PC-9 (cell line): ENCODE measurements at places on chromosomes 16 and 17. TPM values are rescaled to one million over a fixed set of nuclear protein-coding genes. Genes with fewer than 3 reads are reported as not detected.
A peak's percentile ranks its signal among the peaks of the same experiment; 100 is the strongest.

GRCh38 chr17:68398691-68399637, 58.3 kb downstream of the WIPI1 start:
- H3K4me1 ChIP-seq = peaks cover 18% of the 10 kb centered on the region
- no peak overlapping the region for H3K27ac ChIP-seq
- no peaks in the 10 kb centered on the region for H3K27me3 ChIP-seq
- H3K4me3 ChIP-seq = no peak overlapping the region
- no peaks in the 10 kb centered on the region for H3K36me3 ChIP-seq

DNA sequence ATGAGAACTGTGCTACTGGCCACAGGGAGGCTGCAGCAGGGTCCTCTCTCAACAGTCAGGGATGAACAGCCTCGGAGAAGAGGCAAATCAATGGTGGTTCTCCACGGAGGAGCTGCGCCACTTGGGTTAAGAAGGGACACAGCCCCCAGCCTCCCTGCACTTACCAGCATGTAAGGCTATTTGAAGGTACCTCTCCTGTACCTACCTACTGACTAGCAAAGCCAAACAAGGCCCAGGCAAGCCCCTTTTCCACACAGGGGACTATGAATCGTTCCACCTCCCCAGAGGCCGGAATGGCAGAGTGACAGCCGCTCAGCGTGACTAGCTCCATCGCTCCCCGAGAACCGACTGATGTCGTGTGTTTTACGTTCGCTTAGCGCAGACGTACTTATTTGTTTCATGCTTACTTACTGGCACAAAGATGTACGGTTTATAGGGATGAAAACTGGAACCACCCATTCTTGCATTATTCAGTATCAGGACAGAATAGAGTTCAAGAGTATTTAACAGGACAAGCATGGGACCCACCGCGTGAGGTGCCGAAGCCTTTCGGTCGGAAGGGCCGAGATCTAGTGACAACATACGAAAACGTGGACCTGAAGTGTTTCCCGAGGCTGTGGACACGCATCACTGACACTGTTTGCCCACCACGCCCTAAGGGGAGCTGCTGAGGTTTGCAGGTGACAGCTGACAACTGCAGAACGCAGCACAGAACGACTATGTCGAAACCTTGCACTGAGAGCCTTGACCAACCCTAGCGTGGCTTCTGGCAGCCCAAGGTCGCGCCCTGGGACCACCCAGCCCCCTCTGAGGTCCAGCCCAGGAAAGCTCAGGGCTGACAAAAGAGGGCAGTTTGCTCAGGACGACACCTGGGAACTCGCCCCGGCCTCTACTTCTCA, 1.0 kb downstream of the TEPSIN start:
- no peak for DNase-seq
- peaks cover 6% of the 10 kb centered on the region; the same call in 1 of the 2 replicates for H3K4me1 ChIP-seq
- peak overlapping the region; percentile 75 for H3K4me3 ChIP-seq
- no peaks in the 10 kb centered on the region for H3K36me3 ChIP-seq
- no peak overlapping the region for H3K27ac ChIP-seq
- no peaks in the 10 kb centered on the region for H3K27me3 ChIP-seq

- DNase-seq = no peak
- no peak overlapping the region for H3K4me3 ChIP-seq
- H3K27me3 ChIP-seq = no peaks in the 10 kb centered on the region
- no peaks in the 10 kb centered on the region for H3K36me3 ChIP-seq
- H3K4me1 ChIP-seq = no peaks in the 10 kb centered on the region
These were observed 13.3 kb upstream of the KPNB1 start for GRCh38 chr17:47636273-47637030.

GRCh38 chr17:5555254-5555653, 29.1 kb downstream of the NLRP1 start:
- peaks cover 5% of the 10 kb centered on the region; the same call in 1 of the 2 replicates for H3K27me3 ChIP-seq
- H3K36me3 ChIP-seq = no peaks in the 10 kb centered on the region
- H3K4me1 ChIP-seq = no peaks in the 10 kb centered on the region
- H3K27ac ChIP-seq = no peak overlapping the region

DNA sequence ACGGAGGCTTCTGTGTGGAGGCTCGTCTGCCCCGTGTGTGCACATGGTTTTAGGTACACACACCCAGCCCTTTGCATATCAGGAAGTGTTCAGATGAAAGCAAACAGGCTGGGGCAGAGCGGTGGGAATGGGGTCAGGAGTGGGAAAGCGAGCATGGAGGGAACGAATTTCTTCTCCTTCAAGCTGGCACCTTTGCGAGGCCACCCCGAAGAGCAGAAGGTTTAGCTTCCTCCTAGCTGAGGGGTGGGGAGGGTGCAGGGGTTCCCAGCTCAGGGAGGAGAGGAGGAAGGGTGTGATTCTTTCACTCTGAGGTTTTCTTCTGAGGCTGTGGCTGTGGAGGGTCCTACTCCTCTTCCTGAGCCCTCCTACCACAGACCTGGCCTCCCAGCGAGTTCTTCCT, 83.6 kb downstream of the ABR start:
- H3K36me3 ChIP-seq = no peaks in the 10 kb centered on the region
- no peaks in the 10 kb centered on the region for H3K4me1 ChIP-seq
- H3K27me3 ChIP-seq = no peaks in the 10 kb centered on the region
- no peak overlapping the region for H3K4me3 ChIP-seq
- no peak for DNase-seq

DNA sequence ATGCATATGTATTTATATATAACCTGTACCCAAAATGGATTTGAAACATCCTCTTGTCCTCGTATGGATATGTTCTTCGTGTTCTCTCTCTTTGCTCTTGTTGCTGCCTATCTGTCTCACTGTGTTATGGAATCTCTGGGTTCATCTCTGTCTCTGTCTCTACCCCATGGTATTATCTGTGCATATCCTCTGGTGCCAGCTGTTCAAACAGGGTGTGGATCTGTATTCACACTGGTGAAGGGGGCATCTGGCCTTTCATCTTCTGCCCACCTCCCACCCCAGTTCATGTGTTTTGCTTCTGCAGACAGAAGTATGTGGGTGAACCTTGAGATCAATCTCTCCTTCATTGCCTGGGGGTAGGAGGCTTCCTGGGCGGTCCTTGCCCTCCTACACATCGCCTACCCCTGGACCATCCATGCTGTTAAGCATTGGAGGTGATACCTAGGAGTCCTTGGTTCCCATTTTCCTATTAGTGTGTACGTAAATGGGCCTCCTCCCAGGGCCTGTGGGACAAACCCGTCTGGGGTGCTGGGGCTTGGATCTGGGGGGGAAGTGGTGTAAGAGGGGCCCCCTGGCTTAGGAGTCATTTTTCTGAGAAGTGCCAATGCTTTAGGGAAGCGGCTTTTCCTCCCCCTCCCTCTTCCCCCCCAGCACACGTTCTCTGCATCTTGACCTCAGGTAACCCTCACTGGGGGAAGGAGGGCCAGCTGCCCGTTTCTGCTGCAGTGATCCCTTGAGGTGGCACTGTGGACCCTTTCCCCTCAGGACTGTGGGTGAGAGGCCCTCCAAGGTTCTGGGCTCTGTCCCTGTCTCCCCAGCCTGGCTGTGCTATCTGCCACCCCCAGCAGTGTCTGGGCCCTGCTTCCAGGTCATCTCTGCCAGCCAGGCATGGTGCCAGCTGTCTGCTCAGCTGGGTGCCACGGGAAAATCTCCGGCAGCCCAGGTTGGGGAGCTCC, 21.1 kb downstream of the RARA start:
- no peaks in the 10 kb centered on the region for H3K27me3 ChIP-seq
- no peak overlapping the region for H3K27ac ChIP-seq
- H3K4me3 ChIP-seq = no peak overlapping the region

DNA sequence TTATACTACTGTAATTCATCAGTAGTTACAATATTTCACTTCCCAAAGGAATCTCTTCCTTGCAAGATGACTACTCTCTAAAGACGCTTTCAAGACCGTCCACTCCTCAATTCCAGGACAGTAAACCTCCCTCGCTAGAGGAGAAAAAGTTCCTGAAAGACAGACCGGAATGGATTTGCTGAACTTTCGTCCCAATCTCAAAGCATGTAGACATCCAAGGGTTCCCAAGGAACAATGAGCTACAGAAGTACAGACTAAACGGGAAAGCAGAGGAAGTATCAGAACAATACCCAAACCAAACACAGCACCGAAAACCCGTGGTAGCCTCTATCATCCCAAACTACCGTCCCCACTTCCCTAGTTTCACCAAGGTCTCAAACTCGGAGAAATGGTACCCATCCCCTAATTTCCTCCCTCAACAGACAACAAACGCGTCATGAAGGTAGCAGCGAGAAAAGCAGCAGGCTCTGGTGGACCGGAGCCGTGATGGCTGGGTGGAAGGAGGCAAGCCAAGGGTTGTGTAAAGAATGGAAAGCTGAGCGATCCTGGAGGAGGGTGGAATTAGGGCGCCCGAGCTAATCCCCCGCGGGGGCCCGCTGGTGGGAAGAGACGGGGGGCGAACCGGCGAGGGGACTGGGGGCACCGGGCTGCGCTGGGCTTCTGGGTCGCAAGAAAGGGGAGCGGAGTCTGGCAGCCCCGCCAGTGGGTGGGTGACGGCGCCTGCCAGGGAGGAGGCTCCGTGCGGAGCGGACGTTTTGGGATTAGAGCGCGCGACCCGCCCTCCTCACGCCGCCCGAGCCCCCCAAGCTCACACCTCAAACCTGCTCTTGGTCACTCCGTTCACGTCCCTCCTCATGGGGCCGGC, 647 bp downstream of the FBXL20 start:
- peaks cover 31% of the 10 kb centered on the region for H3K4me1 ChIP-seq
- peak overlapping the region; percentile 66 for H3K4me3 ChIP-seq
- no peak overlapping the region for H3K27ac ChIP-seq
- H3K27me3 ChIP-seq = no peaks in the 10 kb centered on the region
- H3K36me3 ChIP-seq = no peaks in the 10 kb centered on the region

- H3K4me1 ChIP-seq = no peaks in the 10 kb centered on the region
These were observed 17.5 kb downstream of the CACNG4 start for GRCh38 chr17:66981983-66982508.

DNA sequence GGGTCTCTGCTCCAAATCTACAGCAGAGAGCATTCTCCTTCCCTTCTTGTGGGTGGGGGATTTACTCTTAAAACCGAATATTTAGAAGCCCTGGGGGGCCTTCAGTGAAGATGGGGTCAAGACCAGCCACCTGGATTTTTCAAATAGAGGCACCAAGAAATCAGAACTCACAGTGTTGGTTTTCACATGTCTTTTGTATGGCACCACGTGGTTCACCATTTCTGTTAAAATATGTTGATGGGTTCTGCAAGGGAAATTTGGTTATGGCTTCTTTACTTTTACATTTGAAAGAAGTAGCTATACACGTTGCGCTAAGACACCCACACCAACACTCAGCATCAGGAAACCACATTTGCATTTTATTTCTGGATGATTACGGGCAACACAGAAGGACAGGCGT, 17.7 kb downstream of the MAF start:
- no peak overlapping the region for H3K4me3 ChIP-seq
- DNase-seq = no peak
- H3K27ac ChIP-seq = no peak overlapping the region
- H3K4me1 ChIP-seq = no peaks in the 10 kb centered on the region
- H3K36me3 ChIP-seq = no peaks in the 10 kb centered on the region

GRCh38 chr16:66871840-66872239, 8.5 kb upstream of the PDP2 start:
- DNase-seq = no peak
- H3K4me3 ChIP-seq = no peak overlapping the region
- H3K36me3 ChIP-seq = no peaks in the 10 kb centered on the region
- H3K4me1 ChIP-seq = peaks cover 7% of the 10 kb centered on the region
- H3K27ac ChIP-seq = no peak overlapping the region

GRCh38 chr17:4476017-4476416, 22.7 kb upstream of the SPNS2 start:
- DNase-seq = peak; percentile 84
- peak overlapping the region; percentile 49; the same call in 1 of the 2 replicates for H3K4me3 ChIP-seq
- no peaks in the 10 kb centered on the region for H3K36me3 ChIP-seq
- H3K4me1 ChIP-seq = peaks cover 64% of the 10 kb centered on the region
- no peaks in the 10 kb centered on the region for H3K27me3 ChIP-seq

- H3K36me3 ChIP-seq = no peaks in the 10 kb centered on the region
- H3K4me1 ChIP-seq = peaks cover 39% of the 10 kb centered on the region
- H3K27ac ChIP-seq = peak overlapping the region; percentile 95
- no peaks in the 10 kb centered on the region for H3K27me3 ChIP-seq
These were observed 42.7 kb downstream of the SOCS3 start for GRCh38 chr17:78316867-78317789.

- peaks cover 27% of the 10 kb centered on the region for H3K4me1 ChIP-seq
- H3K27ac ChIP-seq = peak overlapping the region; percentile 82
- H3K27me3 ChIP-seq = no peaks in the 10 kb centered on the region
These were observed 520 bp downstream of the JPT2 start for GRCh38 chr16:1678500-1679098.

DNA sequence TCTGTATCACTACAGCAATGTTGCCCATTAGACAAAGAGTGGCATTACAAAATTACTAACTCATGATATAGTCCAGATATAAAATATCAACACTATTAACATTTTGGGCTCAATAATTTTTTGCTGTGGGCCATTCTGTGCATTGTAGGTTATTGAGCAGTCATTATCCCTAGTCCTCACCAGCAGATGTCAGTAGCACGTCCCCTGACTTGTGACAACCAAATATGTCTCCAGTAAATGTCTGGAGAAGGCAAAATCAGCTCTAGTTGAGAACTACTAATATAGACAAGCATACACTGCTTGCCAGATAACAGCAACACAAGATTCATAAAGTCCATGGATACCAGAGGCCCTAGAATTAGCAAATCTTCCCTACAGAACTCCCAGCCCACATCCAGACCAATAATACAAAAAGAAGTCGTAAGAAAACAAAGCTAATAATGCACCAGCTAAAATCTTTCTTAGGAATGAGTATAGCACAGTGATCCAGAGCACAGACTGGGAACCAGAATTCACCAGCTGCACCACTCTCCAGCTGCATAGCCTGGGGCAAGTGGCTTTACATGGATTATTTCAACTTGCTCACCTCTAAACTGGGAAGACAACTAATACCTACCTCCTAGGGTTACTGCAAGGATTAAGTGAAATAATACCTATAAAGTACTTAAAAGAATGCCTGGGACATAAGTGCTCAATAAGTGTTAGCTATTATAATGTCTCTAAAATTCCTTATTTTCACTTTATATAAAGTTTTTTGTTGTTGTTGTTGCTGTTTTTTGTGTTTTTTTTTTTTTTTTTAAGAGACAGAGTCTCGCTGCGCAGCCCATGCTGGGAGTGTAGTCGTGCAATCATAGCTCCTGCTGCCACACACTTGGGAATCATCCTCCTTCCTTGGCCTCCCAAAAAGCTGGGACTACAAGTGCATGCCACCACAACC, 23.7 kb downstream of the HELZ start:
- no peaks in the 10 kb centered on the region for H3K4me1 ChIP-seq
- no peak overlapping the region for H3K4me3 ChIP-seq
- no peaks in the 10 kb centered on the region for H3K27me3 ChIP-seq
- no peak for DNase-seq

GRCh38 chr16:69131839-69132423, 457 bp downstream of the CHTF8 start:
- H3K4me1 ChIP-seq = peaks cover 26% of the 10 kb centered on the region
- DNase-seq = peak; percentile 54
- peak overlapping the region; percentile 100 for H3K4me3 ChIP-seq
- peaks cover 11% of the 10 kb centered on the region for H3K36me3 ChIP-seq
- no peaks in the 10 kb centered on the region for H3K27me3 ChIP-seq
- H3K27ac ChIP-seq = peak overlapping the region; percentile 56

The ZSCAN10 gene
- total RNA-seq = 0.23 TPM in 1 of 2 replicates, not detected in the other

The TMEM101 gene
- total RNA-seq = 33.5 and 42.6 TPM in 2 replicates

The ZNF385C gene
- 1.7 and 2.1 TPM in 2 replicates for total RNA-seq

The MT4 gene
- total RNA-seq = not detected in 2 replicates

The SPG7 gene
- total RNA-seq = 160 and 198 TPM in 2 replicates

The WNT9B gene
- total RNA-seq = not detected in 2 replicates

The NPIPA7 gene
- total RNA-seq = 5.7 and 7.2 TPM in 2 replicates

The RAB26 gene
- total RNA-seq = 29.5 and 31.3 TPM in 2 replicates

The KRT28 gene
- total RNA-seq = not detected in 2 replicates
